ENCODE measurements at places on chromosomes 16 and 17.
A peak's percentile ranks its signal among the peaks of the same experiment; 100 is the strongest.

DNA sequence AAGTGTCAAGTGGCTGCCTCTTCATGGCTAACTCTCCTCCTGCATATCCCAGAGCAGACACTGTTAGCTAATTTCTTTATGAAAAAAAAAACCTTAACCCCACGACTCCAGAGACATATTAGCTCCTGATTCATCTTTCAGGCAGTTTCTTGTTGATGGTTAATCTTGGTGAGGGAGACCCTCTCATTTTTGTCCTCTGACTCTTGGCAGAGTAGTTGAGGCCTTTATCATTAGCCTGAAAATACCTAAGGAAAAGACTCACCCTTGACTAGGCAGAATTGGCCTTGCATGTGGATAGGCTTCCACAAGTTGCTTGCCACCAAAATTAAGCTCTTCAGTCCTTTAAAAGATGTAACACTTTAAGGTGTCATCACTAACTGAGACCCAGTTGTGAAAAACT, 4.0 kb downstream of the CRYBA1 start:
- DNase-seq: no peak

DNA sequence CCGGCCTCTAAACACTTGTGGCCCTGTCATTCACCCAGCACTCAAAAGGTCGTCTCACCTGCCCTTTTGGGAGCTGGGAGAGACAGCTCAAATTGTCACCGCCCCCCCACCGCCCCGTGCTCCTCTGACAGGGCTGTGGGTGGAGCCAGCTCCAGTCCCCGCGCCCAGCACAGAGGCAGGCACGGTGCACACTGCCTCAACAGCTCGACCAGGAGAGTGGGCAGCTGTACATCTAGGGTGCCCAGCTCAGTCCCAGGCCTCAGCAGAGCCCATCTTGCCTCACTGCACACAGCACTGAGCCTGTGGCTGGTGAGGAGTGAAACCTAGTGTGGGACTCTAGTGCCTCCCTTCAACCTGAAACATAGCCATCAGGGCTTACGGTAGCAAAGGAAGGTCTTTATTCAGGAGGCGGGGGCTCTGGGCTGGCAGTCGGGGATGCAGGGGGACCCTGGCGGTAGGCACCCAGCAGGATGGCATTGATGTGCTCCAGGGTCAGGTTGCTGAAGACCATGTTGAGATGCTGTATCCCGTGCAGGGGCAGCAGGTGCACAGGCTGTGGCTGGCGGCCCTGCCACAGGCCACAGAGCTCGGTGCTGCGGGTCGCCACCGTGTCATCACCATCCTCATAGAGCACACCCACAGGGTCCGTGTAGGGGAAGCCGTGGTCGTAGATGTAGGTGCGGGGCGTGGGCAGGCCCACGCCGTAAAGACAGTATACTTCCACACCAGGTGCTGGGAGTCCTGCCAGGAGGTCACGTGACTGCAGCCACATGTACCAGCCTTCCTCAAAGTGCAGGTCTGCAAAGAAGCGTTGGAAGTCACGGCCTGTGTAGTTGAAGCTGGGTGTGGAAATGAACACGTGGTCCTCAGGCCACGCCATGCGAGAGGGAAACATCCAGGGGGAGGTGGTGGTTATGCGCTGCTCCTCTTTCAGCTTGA, 3.1 kb upstream of the PSMB10 start:
- peak; percentile 76 for DNase-seq

DNA sequence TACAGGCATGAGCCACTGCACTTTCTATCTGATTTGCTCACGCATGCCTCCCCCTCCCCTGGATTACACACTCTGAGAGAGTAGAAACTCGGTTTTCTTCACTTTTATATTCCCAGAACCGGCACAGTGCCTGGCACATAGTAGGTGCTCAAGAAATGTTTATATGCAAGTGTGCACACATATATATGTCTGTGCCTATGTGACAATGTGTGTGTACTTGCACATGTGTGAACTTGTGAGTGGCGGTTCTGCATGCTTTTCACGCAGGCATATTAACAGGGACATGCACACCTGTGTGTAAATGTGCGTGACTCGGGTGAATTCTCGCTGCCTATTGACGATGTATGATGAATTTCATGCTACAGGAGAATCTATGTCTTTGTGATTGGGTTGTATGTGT, 22.1 kb upstream of the IL21R start:
- peak; percentile 52 for DNase-seq

- DNase-seq: no peak
These were observed 18.5 kb downstream of the CYTH1 start for GRCh38 chr17:78763561-78763960.

- peak; percentile 68 for DNase-seq
These were observed 18.8 kb downstream of the SIAH1 start for GRCh38 chr16:48366165-48367093.

- DNase-seq: no peak
These were observed 12.0 kb downstream of the PRR11 start for GRCh38 chr17:59167571-59168001.

GRCh38 chr17:77874303-77875050, 84.0 kb upstream of the TNRC6C start:
- no peak for DNase-seq

GRCh38 chr17:58333736-58334207, 5.2 kb upstream of the TSPOAP1 start:
- no peak for DNase-seq

GRCh38 chr16:52545898-52546266, 1.1 kb downstream of the TOX3 start:
- DNase-seq: no peak

GRCh38 chr16:30351001-30351441, 4.1 kb downstream of the CD2BP2 start:
- DNase-seq: no peak

DNA sequence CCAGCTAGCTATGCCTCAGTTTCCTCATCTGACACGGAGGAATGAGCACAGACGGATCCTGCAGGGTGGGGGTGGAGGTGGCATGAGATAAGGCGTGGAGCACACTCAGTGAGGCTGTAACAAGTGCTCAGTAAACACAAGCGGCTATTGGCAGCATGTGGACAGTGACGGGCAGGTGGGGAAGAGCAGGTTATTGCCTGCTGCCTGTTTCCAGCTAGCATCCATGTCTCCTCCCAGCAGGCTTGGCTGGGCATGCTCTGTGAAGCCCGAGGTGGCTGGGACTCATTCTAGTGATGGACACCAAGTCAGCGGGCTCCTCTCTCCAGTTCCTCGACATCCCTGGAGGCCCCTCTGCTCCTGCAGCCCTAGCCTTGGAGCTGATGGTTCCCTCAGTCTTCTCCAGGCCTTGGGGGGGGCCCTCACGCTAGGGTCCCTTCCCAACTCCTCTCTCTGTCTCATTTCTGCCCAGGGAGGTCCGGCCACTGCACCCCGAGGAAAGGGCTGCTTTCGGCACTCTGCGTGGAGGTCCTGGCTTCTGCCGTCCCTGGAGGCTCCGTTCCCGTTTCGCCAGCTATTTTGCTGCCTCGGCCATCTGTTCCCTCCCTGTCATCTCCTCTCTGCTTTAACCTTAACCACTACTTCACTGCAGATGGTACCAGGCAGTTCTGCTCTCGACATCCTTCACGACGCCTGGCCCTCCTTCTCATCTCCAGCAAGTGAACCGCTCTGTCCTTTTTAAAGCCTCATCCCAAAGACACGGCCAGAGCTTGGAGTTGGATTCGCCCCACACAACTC, 6.2 kb downstream of the RTN4RL1 start:
- no peak for DNase-seq

- no peak for DNase-seq
These were observed 87.3 kb downstream of the SPECC1 start for GRCh38 chr17:20096430-20096829.

GRCh38 chr17:74250324-74250995, 23.6 kb upstream of the DNAI2 start:
- no peak for DNase-seq

GRCh38 chr17:53527473-53527872, 295.3 kb upstream of the KIF2B start:
- DNase-seq: no peak

GRCh38 chr16:86219655-86220445, 290.5 kb upstream of the FOXF1 start:
- DNase-seq: no peak

DNA sequence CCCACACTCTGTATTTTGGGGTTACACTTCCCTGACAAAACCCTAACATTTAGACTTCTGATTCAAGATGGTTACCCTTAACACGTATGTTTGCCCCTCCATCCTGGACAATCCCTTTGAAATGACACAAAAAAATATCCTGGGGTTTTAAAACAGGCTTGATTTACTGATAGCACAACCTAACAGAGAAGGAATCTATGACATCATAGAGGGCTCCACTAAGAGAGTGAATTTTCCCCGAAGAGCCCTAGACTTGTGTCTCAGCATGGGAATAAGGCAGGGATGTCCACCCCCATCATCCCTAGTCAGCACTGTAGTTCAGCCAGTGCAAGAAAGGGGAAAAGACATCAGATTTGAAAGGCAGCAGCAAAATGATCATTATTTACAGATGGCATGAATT, 15.8 kb upstream of the SRCIN1 start:
- DNase-seq: no peak

All from activated CD8-positive, alpha-beta memory T cell treated with anti-CD3 and anti-CD28 coated beads for 24 hours (primary cell).